ENCODE measurements at places on chromosomes 12 and 14.

GRCh38 chr14:103141117-103141796 lies 18.0 kb downstream of the TNFAIP2 start:
- no peak for DNase-seq

DNA sequence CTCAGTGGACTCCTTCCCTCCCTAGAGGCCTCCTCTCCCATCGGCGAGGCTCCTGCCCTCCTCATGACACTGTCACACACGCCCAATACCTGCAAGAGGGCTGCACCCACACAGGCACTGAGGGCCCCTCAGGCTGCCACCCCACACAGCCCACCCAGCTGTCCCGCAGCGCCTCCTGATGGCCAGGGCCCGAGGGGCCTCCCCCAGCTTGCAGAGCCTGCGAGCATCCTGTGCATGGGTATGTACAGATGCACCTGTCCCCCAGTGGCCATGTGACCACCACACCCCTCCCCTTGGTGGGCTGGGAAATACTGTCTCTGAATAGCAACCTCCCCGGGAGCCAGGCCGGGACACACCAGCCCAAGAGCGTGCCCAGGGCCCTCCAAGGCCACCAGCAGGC lies 19.0 kb upstream of the NUDT14 start:
- no peak for DNase-seq

DNA sequence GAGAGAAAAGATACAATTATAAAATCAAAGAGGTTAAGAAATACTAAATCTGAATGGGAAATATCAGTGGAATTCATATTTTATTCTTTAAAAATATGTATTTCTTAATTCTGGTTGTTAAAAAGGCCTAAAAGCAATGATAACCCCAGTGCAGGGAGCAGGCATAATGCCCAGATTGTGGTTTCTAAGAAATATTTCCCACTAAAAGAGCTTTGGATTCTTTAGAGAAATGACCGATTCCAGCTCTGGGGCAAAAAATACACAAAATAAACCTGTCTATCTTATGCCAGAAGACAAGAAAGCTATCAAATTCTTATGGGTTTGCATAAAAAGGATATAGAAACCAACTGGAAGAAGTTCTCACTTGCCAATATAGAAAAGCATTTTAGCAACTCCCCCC lies 71.6 kb downstream of the PDE6H start:
- no peak for DNase-seq

DNA sequence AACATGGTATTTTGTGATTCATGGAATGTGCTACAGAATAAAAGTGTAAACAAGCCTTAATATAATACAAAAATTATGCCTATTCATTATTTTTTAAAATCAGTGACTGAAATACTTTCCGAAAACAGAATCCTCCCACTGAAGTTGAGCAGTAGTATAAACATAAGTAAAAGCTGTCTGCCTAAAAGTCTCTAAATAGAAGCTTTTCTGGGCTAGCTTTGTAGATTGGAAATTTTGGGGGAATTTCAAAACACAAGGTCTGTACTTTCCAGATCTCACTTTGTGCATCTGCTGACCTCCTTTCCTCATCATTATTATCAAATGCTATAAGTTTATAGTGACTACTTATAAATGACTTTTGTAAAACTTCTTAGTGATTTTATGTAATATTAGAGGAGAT lies 80.4 kb upstream of the TRHDE start:
- DNase-seq: no peak

- no peak for DNase-seq
Measured at GRCh38 chr12:130765186-130765659, 49.1 kb upstream of the RIMBP2 start.

GRCh38 chr14:69708586-69709560 lies 58.1 kb upstream of the SRSF5 start:
- DNase-seq: peak; percentile 19

DNA sequence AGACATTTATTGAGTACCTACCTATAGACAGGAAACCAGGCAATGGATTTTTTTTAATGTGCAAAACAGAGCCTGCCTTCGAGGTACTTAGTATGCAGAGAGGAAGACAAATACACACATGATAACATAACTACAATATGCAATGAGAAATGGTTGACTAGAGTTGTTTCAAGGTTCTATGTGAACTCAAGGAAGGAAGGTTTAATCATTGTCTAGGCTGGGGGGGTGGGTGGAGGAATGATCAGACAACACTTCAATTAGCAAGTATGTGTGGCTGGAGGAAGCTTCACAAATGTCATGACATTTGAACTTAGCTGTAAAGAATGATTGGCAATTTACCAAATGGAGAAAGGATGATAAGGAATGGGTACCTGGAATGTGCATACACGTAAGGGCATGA lies 985.3 kb downstream of the FLRT2 start:
- no peak for DNase-seq

- DNase-seq: no peak
Measured at GRCh38 chr12:2383325-2384028, 330.7 kb downstream of the CACNA1C start.

DNA sequence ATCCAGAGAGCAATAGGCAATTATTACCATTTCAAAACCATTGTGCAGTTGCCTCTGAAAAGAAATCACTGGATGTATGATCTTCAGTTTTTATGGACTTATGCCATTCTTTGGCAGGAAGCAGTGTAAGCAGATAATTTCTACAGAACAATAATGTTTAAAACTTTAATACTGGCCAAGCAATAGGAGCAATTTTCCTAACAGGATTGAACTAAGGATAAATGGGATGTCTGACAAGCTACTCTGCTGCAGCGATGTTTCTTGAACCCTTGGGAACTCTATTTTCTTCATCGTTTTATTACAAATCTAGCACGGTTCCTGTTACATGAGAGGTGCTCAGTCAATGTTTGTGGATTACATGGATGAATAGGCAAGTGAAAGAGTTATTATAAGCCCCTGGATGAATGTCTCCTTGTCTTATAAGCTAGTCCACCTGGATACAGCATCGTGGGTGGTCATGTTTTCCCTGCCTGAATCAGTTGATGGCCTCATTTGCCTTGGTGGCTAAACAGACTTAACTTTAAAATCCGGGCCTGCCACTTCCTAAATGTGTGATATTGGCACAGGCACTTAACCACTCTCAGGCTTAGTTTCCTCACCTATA lies 68.2 kb upstream of the MDM1 start:
- DNase-seq: no peak

GRCh38 chr14:33932576-33933345 lies 18.1 kb downstream of the EGLN3 start:
- no peak for DNase-seq

DNA sequence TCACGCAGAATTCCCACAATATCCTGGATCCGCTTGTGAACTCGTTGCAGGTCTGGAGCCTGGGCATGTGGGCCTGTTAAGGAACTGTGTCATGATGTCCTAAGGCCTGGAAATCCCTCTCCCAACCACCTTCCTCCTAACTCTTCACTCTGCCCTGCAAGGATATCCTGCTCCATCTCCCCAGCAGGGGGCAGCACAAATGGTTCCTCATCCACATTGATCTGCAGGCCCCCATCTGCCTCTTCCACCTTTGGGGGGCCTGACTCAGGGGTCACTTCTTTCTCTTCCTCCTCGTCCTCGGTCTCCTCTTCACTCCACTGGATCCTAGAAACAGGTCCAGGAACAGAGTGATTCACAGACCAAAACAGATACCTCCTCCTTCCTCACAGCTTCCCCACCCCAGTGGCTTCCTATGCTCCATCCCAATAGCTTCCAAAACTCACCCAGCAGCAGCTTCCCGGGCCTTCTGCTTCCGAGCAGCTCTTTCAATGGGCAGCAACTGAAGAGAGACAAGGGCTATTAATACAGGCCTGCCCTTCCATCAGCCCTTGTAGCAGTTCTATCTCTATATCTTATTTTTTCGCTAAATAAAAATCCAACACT lies 4.5 kb downstream of the NOP2 start:
- no peak for DNase-seq

DNA sequence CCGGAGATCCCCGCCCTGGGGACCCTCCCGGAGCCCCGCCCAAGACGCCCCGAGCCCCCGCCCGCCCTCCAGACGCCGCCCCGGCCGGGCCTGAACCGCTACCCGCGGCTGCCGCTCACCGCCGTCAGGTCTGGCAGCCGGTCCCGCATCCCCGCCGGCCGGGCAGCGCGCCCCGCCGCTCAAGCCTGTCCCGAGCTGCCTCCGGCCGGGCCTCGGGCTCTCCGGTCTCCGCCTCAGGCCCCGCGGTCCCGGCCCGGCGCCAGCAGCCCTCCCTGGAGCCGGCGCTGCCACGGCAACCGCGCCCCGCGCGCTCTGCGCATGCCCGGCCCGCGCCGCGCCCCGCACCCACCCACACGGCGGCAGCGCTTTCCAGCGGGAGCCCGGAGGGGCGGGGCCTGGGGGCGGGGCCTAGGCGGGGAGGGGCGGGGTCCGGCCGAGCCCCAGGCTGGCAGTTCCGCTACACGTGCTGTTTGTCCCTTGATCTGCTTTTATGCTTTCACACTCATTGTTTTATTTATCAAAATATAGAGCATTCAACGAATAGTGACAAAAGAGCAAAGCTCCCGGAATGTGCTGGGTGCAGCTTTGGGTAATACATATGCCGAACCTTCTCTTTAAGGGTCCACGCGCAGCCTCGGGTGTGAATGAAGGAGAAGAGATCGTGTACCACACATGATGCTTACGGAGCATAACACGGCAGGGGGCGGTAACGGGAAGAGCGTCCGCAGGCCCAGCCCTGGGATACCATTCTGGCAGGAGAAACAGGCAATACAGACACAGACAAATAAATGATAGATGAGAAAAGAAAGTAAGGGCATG lies at the start of gene STX2:
Gene STX2, minus strand, starts transcription at position 300 of the 819 bp plus-strand sequence. Its CDS starts 151 bp downstream, at position 149.
- DNase-seq: peak; percentile 89

DNA sequence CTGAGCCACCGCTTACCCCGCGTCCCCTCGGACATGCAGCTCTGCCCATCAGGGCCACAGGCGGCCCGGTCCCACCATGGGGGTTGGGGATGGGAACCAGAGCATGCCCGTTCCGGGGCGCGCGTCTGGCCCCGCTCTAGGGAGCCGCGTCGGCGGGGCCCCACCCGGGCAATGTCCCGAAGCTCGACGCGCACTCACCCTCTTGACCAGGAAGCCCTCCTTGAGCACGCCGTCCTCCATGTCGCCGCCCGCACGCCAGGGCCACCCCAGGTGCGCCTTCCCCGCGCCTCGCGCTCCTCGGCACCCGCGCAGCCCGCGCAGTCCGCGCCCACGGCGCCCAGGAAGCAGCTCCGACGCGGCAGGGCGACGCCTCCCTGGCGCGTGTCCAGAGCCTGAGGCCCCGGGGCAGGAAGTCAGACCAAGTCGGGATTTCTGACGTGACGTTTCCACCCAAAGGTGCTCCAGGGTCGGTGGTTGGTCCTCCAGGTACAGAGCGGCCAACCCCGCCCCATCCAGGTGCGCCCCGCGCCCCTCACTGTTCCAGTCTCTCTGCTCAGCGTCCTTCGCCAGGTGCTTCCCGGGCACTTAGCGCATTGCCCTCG lies at the start of gene PLEK2:
Gene PLEK2, minus strand, starts transcription at position 346 of the 602 bp plus-strand sequence. Its CDS starts 106 bp downstream, at position 240.
- DNase-seq: no peak

- DNase-seq: no peak
Measured at GRCh38 chr14:75699331-75699730, 38.3 kb downstream of the TTLL5 start.

DNA sequence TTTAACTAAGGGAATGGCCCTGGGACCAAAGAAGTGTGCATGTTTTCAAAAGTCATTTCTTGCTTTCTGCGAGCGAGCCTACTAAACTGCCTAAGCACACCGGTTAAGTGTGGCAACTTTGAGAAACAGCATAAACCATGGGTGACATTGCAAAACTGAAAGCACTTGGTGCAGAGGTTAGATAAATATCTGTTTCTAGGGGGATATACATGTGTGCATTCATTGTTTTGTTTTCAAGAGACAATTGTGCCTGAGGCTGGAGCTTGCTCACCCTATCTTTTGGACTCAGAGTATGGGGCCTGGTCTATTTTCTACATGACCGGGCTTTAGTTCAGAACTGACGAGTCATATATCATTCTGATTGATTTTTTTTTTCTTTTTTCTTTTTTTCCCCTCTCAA lies 923.4 kb downstream of the NRXN3 start:
- no peak for DNase-seq

GRCh38 chr12:131677699-131678098 lies 33.2 kb upstream of the SFSWAP start:
- DNase-seq: no peak

GRCh38 chr12:20364501-20364900 lies 3.8 kb upstream of the PDE3A start:
- DNase-seq: no peak

DNA sequence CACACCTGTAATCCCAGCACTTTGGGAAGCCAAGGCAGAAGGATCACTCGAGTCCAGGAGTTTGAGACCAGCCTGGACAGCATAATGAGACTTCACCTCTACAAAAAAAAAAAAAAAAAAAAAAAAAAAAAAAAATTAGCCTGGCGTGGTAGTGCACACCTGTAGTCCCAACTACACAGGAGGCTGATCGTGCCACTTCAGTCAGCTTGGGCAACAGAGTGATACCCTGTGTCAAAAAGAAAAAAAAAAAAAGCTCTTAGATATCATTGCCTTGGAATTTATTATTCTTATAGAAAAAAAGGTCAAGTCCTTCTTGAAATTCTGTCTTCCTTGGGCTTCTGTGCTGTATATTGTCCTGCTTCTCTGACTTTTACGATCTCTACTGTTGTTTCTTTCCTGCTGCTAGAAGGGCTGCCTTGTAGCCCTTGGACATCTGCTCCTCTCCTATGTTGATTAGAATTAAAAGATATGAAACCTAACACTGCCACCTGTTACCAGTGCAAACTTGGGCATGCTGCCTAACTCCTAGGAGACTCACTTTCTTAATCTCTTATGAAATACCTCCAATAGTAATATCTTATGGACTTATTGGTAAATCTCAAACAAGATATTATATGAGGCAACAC lies 5.7 kb downstream of the TMEM19 start:
- no peak for DNase-seq

- DNase-seq: no peak
Measured at GRCh38 chr12:28781671-28782652, 367.1 kb upstream of the FAR2 start.

- no peak for DNase-seq
Measured at GRCh38 chr14:99749763-99750715, 43.2 kb upstream of the EML1 start.

GRCh38 chr14:70515811-70516210 lies 19.0 kb downstream of the ADAM20 start:
- DNase-seq: no peak

DNA sequence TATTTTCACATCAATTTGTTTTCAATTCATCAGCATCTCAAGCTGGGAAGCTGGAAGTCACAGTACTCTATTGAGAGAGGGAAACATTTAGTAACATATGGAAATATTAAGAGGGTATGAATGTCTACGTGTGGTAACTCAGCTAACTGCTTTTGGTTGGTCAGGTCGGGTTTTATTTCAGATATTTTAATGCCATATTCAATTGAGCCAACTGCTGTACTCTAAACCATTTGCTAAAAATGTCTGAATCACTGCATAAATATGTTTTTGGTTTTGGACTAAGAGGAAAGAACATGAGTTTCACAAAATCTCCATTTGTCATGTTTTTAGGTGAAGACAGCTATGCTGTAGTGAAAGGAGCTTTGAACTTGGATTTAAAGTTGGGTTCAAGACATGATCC lies 18.9 kb upstream of the PPFIBP1 start:
- no peak for DNase-seq
